ENCODE measurements at places on chromosomes 1 and 21. TPM values are rescaled to one million over a fixed set of nuclear protein-coding genes. Genes with fewer than 3 reads are reported as not detected.

PGBD2 gene
- 7.2 TPM for total RNA-seq

ITPKB gene
- 11.1 TPM for total RNA-seq

SELE gene
- total RNA-seq, result not detected

ENTREP3 gene
- total RNA-seq, result 9.6 TPM

ZDHHC18 gene
- 10.0 TPM for total RNA-seq

INAVA gene
- not detected for total RNA-seq

MLLT11 gene
- total RNA-seq, result 6.9 TPM

MIS18A gene
- total RNA-seq, result 8.7 TPM

OR2M3 gene
- total RNA-seq, result not detected

FMO3 gene
- total RNA-seq, result not detected

OR2T4 gene
- total RNA-seq, result not detected
